ENCODE measurements at places on chromosomes 1 and 21.

DNA sequence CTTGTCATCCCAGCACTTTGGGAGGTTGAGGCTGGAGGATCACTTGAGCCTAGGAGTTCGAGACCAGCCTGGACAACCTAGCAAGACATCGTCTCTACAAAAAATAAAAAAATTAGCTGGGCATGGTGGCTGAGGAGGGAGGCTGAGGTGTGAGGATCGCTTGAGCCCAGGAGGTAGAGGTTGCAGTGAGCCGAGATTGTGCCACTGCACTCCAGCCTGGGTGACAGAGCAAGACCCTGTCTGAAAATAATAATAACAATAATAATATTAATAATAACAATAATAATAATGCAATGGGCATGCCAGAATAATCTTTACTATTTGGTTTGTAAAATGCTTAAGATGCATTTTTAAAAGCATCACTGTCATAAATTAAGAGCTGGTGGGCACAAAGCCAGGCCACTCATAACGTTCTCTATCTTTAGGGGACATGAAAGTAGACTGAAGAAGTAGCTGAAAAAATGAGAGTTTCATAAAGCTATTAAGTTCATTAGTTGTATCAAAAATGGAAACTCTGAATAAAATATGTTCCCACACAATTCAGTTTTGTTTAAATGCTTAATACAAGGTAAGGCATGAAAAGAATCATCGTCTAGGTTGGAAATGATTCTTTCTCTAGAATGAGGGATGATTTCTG is 51.6 kb upstream of the ITPKB start:
- DNase-seq: no peak

DNA sequence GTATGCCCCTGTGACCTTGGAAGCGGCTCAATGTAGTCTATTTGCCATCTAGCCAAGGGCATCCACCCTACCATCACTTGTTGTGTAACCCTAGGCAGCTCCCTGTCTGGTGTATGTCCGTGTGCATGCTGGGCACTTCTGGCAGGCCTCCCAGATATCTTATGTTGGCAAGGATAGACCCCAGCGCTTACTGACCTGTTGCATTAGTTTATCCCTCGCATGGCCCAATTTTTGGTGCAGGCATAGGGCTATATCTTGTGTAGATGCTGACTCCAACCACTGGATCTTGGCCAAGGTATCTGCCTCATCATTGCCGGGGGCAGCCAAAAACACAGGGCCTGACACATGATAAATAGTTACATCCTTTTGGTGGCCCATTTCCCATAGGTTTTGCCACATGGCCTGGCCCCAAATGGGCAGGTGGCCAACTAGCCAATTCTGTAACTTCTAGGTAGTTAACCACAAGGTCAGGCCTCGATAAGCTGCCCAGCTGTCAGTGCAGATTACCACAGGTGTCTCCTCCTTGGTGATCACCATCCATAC is 14.0 kb upstream of the TBX19 start:
- DNase-seq: no peak

DNA sequence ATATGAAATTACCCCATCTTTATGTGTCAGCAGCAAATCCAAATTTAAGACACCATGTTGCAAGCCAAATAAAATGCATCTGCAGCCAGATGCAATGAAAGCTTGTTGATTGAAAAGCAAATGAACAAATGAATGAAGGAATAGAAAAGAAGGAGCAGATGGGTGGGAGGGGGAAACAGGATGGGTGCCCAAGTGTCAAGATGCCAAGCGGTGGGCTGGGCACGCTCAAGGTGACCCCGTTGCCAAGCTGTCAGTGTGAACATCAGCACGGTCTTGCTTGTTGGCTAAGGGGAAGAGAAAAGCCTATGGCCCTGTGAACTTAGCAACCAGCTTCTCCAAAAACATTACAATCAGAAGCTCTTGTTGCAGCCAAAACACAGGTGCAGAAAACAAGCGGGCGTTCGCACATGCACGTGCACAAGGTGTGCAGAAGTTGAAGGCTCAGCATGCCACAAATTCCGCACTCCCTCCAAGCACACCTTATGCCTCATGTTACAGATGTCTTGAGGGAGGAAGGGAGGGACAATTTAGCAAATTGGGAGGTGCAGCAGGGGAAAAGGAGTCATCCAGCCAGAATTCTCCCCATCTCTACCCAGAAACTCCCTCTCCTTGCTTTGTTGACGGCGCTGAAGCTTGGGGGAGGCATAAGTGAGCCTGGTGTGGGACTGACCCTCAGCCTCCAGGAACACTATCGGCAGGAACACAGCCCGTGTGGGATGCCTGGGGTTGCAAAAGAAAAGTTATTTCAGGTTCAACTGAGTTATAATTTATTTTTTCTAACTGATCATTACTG is 62.4 kb downstream of the HIVEP3 start:
- no peak for DNase-seq

DNA sequence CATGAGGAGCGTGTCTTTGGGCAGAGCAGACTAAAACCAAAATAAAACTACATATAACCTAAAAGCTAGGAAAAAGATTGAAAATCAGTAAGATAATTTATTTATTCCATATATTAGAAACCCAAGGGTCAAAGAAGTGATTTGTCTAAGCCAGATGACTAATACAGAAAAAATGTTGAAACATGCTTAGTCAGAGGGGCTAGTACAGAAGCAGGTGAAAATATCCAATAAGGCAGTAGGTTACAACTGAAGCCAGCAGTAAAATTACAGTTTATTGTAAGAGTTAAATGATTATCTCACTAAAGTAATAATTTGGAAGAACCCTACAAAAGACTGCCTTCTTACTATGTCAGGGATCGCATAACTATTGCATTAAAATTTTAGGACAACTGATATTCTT is 1190.9 kb upstream of the PRMT6 start:
- DNase-seq: no peak

DNA sequence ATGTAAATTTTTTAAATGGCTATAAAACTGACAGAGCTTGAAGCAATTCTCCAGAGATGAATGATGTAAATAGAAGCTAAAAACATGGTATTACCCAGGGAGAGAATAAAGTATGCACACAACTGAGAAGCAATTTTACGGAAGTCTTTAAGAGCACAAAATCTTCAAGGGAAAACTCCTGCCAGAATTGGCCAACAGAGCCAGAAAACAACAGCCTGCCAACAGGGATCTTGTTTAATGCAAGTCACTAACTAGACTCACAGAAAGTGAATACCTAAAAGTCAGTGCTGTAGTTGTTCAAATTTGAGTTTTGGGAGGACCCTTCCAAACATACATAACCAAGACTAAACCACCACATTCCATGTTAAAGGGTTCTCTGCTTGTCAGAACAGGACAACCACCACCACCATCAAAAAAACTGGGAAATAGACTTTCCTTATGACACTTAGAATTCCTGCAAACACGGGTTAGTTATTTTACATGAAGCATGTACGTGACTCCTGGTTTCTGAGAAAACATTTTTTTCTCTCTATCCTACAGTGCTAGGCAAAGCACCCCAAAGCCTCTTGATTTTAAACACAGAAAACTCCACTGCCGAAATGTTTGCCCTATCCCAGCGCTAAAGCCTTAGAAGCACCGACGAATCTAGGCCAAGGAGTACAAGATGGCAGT is 1.6 kb downstream of the EPS15 start:
- no peak for DNase-seq

DNA sequence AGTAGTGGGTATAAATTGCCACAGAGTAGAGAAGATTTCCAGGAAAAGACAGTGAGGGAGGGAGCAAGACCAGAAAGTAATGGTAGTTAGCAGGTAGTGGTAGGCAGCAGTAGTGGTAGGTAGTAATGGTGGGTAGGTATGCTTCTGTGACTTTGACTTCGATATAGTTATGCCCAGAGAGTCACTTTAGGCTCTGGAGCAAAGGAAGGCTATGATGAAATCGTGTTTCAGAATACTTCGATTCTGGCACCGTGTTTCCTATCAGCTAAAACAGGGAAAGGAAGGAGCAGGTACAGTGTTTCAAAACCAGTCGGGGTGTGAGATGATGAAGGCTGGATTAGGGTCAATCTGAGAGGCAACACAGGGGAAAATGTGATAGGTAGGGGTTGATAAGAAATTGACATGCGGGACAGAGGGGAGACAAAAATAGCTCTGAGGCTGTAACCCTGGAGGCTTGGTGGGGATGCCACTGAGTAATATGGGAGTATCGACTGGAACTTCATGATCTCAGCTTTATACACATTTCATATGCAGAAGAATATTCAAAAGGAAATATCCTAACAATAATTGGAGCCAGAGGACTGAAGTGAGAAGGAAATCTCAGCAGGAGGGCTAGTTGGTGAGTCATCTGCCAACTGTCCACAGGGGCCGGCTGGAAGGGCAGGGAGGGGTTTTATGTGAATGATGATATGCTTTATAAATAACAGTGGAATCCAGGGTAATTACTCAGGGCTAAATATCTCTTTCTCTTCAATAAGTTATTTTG is 25.2 kb upstream of the TRIM45 start:
- no peak for DNase-seq

GRCh38 chr1:204384636-204385352 is 25.1 kb upstream of the PLEKHA6 start:
- DNase-seq: no peak

- no peak for DNase-seq
These were observed 310.7 kb downstream of the DPYD start for GRCh38 chr1:97610102-97610501.

DNA sequence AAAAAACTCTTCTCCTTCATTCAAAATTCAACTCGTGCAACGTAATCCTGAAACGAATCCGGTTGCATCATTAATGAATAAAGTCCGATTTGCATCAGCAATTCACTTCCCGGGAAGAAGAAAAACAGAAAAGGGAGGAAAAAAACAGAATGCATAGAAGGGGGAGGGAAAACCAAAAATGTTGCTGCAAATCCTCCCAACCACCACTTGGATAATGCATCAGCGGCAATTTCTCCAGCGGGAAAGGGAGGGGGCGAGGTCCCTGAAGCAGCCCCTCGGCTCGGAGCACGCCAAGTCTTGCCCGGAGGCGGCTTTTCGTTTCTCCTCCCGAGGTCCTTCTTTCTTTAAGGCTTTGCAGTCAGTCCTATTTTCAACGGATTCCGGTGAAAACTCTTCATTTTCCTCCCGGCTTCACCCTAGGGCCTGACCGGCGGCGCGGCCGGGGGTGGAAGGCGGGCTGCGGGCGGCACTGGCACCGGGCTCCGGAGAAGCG is 723 bp downstream of the CDC42BPA start:
- DNase-seq: no peak

DNA sequence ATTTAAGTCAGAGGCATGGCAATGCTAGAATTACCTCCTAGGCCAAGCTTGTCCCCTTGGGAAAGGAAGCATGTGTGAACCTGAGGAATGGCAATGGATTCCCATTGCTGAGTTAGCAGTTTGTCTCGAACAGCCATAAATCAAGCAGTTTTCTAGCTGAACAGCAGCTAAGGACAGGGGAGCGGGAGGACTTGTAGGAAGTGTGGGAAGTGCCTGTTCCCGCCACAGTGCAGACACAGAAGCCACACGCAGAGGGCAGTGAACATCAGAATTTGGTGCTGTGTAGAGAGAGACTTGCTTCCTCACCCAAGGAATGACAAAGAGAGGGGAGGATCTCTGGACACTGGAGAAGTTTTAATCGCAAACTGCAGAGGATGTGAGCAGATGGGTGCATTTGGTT is 3.8 kb downstream of the PHGDH start:
- DNase-seq: no peak

DNA sequence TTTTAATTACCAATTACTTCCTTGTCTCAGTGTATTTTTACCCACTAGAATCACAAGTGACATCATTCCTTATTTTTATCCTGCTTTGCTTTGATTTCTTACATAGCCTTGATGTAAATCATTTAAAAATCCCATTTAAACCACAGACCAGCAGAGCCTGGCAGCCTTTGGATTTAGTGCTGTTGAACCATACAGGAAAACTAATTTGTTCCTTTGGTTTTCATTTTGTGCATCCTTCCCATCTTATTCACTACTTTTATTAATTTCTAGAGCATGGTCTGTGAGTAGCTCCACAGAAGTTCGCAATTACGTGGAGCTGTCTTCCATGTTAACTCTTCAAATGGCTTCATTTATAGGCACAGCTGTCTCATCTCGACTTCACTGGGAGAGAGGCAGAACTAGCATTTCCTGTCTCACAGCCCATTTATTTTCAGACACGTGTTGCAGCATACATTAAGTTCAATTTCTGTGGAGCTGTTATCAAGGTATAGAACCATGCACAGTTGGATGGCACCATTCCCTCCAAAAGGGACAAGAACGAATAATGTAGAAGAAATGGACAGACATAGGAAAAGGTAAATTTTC is 235.3 kb downstream of the MRPL39 start:
- no peak for DNase-seq

- DNase-seq: no peak
These were observed 50.0 kb downstream of the CD46 start for GRCh38 chr1:207801819-207802218.

DNA sequence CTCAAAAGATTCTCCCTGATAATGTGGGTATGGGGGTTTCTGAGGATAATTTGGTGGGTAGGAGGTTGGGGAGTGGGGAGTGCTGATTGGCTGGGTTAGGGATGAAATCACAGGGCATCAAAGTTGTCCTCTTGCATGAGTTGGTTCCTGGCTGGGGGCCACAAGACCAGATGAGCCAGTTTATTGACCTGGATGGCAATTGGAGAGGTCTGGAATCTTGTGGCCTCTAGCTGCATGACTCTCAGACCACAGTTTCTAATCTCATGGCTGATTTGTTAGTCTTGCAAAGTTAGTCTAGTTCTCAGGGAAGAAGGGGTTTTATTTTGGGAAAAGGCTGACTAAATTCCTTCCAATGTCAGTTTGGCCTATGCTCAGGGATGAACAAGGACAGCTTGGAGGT is 3.3 kb upstream of the GBP1 start:
- DNase-seq: no peak

DNA sequence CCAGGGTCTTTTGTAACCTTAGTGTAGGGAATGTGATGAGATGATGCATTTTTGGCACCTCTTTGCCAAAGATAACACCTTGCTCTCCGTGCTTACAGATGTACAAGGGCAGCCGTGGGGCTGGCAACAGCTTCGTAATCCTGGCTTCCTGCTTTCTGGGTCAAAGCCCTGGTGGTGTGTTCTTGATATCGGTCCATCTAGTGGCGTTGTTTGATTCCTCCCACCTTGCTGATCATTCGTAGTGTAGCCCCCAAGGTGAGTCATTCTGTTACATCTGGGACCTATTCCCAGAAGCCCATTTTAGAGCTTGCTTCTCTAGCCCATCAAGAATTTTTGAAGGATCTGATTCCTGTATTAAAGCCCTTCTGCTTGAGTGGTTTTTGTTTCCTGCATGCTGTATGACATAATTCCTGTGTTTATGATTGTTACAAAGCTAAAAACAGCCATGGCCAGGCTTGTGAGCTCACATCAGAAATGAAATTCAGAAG is 7.0 kb upstream of the CCT8 start:
- DNase-seq: no peak

- no peak for DNase-seq
These were observed 51.1 kb upstream of the TARDBP start for GRCh38 chr1:10961300-10961833.

GRCh38 chr1:34037856-34038255 is 127.2 kb downstream of the CSMD2 start:
- DNase-seq: no peak

- DNase-seq: no peak
These were observed 69.0 kb downstream of the VWA5B1 start for GRCh38 chr1:20359451-20360330.

GRCh38 chr1:9606948-9607347 is 18.2 kb downstream of the TMEM201 start:
- DNase-seq: no peak

GRCh38 chr1:181905944-181906597 is 155.4 kb downstream of the ZNF648 start:
- no peak for DNase-seq

- no peak for DNase-seq
These were observed 99.9 kb downstream of the BEND5 start for GRCh38 chr1:48676822-48677221.

- DNase-seq: no peak
These were observed 38.2 kb downstream of the H3-3A start for GRCh38 chr1:226100436-226101391.

- no peak for DNase-seq
These were observed 1.5 kb downstream of the KCNC4 start for GRCh38 chr1:110211496-110212168.
